GDM1 (cell line): ENCODE measurements at places on chromosomes 11 and 22.
A peak's percentile ranks its signal among the peaks of the same experiment; 100 is the strongest.

GRCh38 chr11:126476977-126477376 is 121.5 kb downstream of the ST3GAL4 start:
- DNase-seq, result no peak

- DNase-seq, result no peak
Measured at GRCh38 chr11:96708219-96708878, 318.5 kb downstream of the JRKL start.

DNA sequence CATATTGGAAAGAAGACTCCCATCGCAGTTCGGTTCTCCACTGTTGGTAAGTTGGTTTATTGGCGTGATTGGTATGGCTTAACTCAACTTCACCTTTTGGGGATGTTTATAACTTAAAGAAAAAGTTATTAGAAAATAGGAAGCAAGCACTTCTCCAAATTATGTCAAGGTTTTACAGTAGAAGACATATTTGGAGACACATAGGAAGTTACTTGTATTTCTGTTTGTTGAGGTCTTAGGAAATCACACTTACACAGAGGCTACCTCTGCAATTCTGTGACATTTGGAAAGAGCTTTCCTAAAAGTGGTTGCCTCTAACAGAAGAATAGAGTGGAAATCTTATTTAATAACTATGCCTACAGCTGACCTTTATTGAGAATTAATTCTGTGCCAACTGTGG is 12.3 kb downstream of the CAT start:
- DNase-seq, result no peak

DNA sequence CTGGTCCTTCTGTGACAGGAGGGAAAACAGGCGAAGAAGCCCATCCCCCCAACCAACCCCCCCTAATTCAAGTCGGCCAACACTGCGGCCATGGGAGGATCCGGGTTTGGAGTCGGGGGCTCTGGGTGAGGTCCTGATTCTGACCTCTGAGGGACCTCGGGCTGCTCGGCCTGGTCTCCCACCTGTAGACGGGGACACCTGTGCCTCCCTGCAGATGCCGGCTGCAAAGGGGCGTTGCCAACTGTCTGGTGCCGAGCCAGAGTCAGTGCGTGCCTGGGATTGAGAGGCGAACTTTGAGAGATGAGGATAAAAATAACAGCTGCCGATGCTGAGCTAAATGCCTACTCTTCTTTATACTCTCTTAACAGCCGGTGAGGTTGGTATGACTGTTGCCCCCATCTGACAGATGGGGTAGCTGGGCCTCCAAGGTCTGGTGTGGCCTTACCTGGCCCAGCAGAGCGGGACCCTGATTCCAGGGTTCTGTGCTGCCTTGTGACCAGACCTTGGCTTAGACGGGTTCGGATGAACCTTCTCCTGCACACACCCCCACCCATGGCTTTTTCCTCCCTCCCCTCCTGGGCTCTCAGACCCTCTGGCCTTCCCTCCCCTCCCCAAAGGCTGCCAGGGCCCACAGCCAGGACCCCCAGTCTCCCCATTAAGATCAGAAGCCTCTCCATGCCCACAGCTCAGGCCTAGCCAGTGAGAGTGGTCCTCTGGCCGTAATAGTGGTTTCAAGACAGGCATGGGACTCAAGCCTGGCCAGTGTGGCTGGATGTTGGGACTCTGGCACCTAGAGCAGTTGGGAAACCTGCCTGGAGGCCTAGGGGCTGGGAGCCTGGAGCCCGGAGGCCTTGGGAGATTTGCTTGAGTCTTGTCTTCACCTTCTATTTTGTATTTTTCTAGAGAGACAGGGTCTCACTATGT is 41.7 kb downstream of the KCNJ4 start:
- no peak for DNase-seq

DNA sequence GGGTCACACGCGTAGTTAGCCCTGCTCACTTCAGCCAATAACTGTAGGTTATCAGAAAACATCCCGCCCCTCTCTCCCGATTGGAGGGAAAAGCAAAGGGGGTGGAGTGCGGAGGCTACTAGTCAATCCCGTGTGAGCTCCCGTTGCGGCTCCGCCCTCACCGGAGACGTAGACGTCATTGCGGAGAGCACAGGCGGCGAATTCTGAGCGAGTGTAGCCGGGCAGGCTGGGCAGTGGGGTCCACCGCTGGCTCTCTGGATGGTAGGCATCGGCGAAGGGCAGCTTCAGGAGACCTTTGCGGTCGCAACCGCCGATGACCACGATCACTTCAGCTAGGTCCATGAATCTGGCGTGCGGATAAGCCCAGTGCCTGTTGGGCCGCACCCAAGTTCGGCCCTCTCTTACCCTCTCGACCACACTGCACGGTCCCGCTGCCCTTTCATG is 4.7 kb downstream of the KLHL35 start:
- DNase-seq, result no peak

GRCh38 chr11:37502202-37502601 is 904.2 kb upstream of the RAG2 start:
- DNase-seq, result no peak

DNA sequence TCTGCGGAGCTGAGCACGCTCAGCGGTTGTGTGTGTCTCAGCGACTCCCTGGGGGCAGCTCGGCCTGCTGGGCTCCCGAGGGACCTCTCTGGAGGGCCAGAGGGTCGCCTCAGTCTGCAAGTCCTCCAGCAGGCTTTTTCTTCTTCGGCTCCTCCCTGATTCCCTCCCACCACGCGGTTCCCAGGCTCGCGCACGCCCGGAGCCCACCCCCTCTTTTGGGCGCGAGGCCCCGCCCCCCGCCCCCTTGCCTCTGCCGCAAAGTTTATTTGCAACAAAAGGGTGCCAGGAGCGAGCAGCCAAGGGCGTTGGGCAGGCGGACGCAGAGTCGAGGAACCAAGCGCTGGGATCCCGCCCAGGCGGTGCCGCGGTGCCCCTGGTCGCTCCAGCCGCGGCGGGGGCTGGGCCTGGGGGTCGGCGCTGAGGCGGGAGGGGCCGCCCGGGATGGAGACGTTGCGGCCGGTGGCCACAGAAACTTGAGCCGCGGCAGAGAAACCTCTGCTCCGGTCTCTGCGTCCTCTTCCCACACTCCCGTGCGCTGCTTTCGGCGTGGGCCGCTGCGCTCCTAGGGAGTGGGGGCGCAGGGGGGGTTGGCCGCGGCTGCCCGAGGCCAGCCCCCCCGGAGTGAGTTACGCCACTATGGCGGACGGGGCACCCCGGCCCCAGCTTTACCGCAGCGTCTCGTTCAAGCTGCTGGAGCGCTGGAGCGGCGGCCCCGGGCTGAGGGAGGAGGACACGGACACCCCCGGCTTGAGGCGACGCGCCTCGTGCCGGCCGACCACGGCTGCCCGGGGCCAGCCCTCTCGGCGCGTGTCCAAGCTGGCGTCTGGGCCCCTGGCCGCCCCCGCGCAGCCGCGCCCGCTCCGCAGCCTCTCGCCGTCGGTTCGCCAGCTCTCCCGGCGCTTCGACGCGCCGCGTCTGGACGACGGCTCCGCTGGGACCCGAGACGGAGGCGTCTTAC is at the start of gene ARHGEF17:
TSS of gene ARHGEF17 (plus strand) at position 274 of the 958 bp plus-strand sequence. CDS start at position 637, 363 bp downstream.
- DNase-seq, result peak; percentile 64

GRCh38 chr22:45263463-45264269 is 21.1 kb upstream of the UPK3A start:
- peak; percentile 47 for DNase-seq

- DNase-seq, result no peak
Measured at GRCh38 chr11:64718084-64718779, 4.8 kb downstream of the NRXN2 start.

DNA sequence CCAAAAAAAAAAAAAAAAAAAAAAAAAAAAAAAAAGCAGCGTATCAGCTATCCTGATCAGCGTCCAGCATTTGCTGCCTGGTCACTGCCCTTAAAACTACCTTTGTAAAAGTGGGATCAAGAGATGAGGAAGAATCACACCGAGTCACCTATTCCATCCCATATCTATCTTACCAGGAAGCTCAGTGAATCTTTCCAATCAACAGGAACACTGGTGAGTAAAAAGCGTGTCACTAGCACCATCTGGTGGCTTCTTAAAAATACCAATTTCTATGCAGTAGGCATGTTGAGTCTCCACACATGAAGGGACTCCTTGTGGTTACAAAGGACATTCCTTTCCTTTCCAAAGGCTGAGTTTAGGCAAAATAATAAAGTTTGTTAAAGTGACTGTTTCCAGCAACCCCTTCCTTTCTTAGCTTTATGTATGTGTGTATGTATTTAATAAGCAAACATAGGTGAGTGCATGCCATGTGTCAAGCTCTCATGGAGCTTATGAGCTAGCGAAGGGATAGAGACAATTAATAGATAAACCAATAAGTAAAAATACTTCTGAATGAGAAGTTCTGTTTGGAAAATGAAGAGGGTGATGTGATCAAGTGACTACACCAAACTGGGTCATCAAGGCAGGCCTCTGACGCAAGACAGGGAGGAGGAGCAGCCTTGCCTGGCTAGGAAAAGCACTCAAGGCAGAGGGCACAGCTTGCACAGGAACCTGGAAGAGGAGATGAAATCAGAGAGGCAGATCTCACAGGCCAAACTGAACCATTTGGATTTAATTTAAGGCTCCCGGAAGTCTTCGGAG is 13.9 kb upstream of the TP53AIP1 start:
- DNase-seq, result peak; percentile 10

GRCh38 chr11:69002570-69003231 is 10.3 kb downstream of the MRGPRF start:
- DNase-seq, result no peak

GRCh38 chr22:23424031-23424430 is 156.1 kb downstream of the IGLL1 start:
- no peak for DNase-seq

GRCh38 chr11:15765530-15765929 is 590.8 kb downstream of the SOX6 start:
- no peak for DNase-seq

- DNase-seq, result no peak
Measured at GRCh38 chr11:97746818-97747217, 1273.9 kb upstream of the CNTN5 start.

- DNase-seq, result no peak
Measured at GRCh38 chr11:110297076-110297725, 787 bp upstream of the RDX start.

DNA sequence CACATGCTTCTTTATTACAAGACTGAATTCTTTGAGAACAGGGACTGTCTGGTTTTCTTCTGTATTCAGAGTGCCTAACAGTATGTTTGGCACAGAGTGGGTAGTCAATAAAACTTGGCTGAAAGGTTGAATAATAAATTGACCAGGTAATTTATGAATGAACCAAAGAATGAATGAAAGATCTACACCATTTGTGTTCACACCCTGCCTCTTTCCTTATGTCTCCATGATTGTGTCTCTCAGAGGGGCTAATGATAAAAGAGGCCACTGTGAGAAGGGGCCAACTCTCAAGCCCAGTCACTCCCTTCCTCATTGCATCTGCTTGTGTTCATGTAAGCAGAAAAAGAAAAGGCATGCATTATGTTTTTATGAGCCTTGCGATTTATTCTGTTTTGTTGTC is 569.7 kb upstream of the TENM4 start:
- no peak for DNase-seq

DNA sequence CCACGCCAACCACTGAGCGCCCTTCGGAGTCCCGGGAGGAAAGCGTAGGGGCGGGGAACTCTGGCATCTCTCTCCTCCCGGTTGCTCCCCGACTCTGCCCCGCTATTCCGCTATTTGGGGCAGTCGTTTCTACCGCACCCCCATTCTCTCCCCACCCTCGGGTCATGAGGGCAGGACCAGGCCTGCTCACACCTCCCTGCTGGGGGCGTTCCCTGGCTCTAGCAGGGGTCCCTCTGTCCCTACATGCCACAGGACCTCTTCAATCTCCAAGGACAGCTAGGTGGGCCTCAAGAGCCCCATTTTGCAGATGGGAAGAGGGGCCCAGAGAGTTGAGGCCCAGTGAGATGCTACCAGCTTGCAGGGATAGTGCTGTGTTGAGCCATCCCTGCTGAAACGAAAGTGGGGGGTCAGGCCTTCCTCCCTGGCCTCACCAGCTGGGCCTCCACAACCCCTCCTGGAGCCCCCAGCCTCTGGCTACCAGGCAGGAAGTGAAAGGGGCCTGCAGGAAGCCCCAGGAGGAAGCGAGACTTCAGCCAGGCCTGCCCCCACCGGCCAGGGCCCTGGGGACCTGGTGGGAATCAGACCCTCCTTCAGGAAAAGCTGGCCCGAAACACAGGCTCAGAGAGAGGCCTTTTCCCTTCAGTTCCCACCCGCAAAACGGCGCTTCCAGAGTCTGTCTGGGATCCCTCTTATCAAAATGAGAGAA is 5.5 kb upstream of the SHISA8 start:
- no peak for DNase-seq

DNA sequence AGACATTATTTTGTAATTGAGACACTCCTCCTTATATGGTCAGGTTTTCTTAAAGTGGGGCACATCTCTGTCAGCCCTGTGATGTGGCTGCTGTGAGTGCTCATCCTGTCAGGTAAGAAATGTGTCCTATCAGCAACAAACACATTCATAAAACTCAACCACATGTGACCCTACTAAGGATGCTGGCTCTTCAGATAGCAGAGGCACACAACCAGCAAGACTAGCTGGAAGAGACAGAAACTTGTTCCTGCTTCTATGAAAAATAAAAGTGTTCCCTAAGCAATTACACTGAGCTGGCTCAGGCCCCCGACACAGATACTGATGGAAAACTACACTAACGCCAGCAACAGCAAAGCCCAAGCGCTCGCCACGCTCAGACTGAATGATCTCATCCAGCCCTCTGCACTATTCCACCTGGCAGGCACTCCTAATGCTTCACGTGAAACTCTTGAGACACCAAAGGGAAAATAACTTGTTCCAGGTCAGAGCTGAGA is 49.8 kb upstream of the CYP2D6 start:
- DNase-seq, result no peak

GRCh38 chr11:62846177-62846576 is 6.8 kb upstream of the WDR74 start:
- no peak for DNase-seq

DNA sequence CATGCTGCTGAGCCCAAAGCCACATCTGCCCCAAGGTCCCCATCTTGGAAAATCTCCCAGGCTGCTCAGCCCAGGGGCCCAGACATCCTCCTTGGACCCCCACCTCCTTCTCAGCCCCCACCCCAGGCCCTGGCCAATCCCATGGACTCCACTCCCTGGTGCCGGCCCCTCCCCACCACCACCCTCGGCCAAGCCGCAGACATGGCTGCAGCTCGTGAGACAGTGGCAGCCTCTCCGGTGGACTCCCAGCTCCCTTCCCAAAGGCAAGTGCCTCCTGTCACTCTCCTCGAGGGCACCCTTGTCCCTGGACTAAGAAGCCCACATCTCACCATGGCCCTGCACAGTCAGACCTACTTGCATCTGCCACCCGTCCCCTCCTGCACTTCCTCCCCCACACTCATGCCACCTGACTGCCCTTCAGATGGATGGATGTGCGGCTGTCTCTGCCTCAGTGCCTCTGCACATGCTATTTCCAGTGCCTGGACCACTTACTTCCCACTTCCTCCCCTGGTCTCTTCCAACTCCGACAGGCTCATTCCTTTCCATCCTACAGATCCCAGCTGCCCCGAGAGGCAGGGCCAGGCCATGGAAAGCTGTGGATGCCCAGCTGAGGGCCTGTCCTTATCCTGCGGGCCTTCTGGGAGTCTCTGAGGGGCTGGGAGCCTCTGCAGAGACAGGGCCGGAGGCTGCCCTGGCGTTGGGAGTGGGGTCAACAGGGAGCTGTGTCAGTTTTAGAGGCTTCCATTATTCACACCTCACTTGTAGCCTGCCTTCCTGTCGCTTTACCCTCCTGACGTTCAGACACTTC is 25.5 kb upstream of the RFPL3 start:
- no peak for DNase-seq

- no peak for DNase-seq
Measured at GRCh38 chr11:59480359-59480758, 7.2 kb downstream of the OR4D10 start.
